Dermis blood vessel endothelial cell (primary cell): ENCODE measurements at places on chromosomes 16 and 17. TPM values are rescaled to one million over a fixed set of nuclear protein-coding genes. Genes with fewer than 3 reads are reported as not detected.

Gene PPP1R1B
- total RNA-seq, result not detected in 2 replicates

Gene TMEM238L
- total RNA-seq, result not detected in 2 replicates

Gene SHISA9
- 0.17 and 0.19 TPM in 2 replicates for total RNA-seq

Gene TNFRSF17
- total RNA-seq, result not detected in 2 replicates

Gene C17orf50
- not detected in 2 replicates for total RNA-seq

Gene CCL7
- total RNA-seq, result 0.23 TPM in 1 of 2 replicates, not detected in the other

Gene C1QTNF1
- 14.6 and 16.9 TPM in 2 replicates for total RNA-seq

Gene CDRT15L2
- total RNA-seq, result not detected in 2 replicates

Gene EME2
- 9.7 and 16.5 TPM in 2 replicates for total RNA-seq

Gene MED31
- 7.0 and 8.5 TPM in 2 replicates for total RNA-seq

Gene TXNL4B
- 10.6 and 14.5 TPM in 2 replicates for total RNA-seq

Gene KRTAP4-3
- total RNA-seq, result not detected in 2 replicates

Gene ABCA9
- 3.2 and 3.3 TPM in 2 replicates for total RNA-seq

Gene SPSB3
- 57.6 and 82.2 TPM in 2 replicates for total RNA-seq

Gene TEX19
- total RNA-seq, result 0.05 TPM in 1 of 2 replicates, not detected in the other

Gene SMIM22
- total RNA-seq, result not detected in 2 replicates

Gene ZDHHC1
- total RNA-seq, result 3.7 and 6.3 TPM in 2 replicates

Gene KCNAB3
- 0.05 and 0.68 TPM in 2 replicates for total RNA-seq

Gene GDPD1
- 1.6 and 3.1 TPM in 2 replicates for total RNA-seq

Gene C16orf92
- not detected in 2 replicates for total RNA-seq

Gene SLC5A11
- 0.05 and 0.17 TPM in 2 replicates for total RNA-seq

Gene HAP1
- 0.23 and 0.68 TPM in 2 replicates for total RNA-seq

Gene ZG16B
- total RNA-seq, result 0.19 and 0.68 TPM in 2 replicates

Gene CCL13
- total RNA-seq, result not detected in 2 replicates
